ENCODE measurements at places on chromosomes 5 and 9.
A peak's percentile ranks its signal among the peaks of the same experiment; 100 is the strongest.

DNA sequence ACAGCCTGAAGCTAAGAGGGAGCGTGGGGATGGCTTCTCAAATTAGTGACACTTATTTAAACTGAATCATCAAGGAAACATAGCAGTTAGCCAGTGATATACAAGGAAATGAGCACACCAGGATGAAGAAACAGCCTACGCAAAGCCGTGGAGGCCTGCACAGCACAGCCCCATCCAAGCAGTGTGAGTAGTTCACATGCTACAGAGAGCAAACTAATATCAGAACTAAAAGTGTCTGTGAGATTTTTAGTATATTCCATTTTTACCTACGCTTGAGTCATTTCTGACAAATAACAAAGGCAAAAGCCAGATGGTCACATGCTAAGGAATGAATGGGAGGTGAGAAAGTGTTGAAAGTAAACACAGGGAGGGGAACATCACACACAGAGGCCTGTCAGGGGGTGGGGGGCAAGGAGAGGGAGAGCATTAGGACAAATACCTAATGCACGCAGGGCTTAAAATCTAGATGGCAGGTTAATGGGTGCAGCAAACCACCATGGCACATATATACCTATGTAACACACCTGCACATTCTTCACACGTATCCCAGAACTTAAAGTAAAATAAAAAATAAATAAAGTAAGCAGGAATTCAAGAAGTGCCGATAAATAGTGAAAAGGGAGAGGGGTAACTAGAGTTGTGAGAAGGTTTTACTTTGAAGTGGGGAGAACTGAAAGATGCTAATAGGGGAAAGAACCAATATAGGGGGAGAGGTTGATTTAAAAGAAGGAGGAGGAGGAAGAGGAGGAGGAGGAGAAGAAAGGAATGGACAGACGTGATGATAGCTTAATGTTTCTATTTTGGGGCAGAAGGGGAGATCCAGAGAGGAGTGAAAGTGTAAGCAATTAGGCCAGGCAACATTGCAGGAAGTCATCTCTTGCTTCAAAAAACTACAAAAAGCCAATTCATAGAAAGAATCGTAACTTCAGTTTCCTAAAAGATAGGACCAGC lies 100.9 kb upstream of the PTGER4 start:
- no peak for DNase-seq

DNA sequence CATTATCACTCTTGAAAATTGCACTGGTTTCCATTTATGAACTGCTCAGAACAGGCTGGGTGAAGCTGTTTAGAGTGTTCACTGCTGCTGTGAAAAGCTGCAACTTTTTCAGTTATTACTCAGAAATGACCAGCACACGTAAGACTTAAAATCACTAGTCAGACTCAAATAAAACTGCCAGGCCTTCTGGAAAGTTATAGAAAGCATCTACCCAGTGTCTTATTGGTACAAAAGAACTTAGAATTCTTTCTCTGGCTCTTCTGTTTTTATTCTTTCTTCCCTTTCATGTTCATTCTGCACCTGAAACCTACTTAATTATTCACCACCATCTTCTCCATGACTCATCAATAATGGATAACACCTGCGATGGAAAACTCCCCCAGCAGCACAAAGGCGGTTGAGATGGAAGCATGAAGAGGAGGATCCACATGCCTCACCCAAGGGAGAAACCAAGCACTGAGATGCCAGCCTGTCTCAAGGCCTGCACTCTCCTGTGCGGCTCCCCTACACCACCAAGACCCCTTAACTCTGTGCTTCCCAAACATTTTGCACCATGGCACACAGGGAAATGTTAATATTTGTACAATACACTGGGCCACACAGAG lies 171.9 kb downstream of the ENTREP1 start:
- no peak for DNase-seq

- DNase-seq, result peak; percentile 61
These were observed 80.7 kb upstream of the ADAMTS19 start for GRCh38 chr5:129379406-129379805.

DNA sequence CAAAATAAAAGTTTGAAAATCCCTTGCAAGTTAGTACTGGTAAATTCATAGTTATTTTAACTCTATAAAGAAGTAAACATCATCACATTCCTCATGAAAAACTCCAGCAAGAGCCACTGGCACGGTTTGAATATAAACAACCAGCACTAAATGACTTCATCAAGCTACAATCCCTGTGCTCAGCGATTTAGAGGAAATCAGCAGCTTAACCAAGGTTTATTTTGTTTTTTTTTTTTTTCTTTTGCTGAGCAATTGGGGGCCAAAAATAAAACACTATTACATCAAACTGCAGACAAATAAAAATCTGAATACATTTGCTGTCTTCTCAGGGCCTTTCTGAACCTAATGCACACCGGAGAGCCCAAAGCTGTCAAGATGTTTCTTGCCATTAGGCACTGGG lies 106.2 kb upstream of the SLC24A2 start:
- DNase-seq, result no peak

DNA sequence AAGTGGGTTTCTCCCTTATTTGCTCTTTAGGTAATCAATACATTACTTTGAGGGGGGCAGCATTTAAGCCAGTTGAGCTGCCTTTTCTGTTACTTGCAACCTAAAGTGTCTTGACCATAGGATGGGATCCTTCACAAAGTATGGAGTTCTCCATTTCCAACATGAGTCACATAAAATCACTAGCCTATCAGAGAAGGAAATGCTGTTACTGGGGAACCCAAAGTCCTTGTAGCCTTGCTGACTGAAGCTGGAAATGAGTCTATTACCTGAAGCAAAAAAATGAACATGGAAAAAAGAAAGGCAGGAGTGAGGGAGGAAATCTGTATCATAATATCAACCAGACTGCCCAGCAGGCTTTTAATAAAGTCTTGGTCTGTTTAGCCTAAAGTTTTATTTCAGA lies 42.8 kb upstream of the SLIT3 start:
- DNase-seq, result no peak

GRCh38 chr5:157999696-158000095 lies 140.8 kb upstream of the CLINT1 start:
- DNase-seq, result no peak

GRCh38 chr9:136764301-136764891 lies at the start of gene LCN15:
Gene LCN15 (minus strand): TSS chr9:136764518. CDS start chr9:136764488, 30 bp downstream.
- no peak for DNase-seq

- peak; percentile 26 for DNase-seq
These were observed 75.8 kb upstream of the PCSK5 start for GRCh38 chr9:75814667-75815066.

- DNase-seq, result no peak
These were observed 61.6 kb upstream of the ANGPTL2 start for GRCh38 chr9:127183814-127184582.

DNA sequence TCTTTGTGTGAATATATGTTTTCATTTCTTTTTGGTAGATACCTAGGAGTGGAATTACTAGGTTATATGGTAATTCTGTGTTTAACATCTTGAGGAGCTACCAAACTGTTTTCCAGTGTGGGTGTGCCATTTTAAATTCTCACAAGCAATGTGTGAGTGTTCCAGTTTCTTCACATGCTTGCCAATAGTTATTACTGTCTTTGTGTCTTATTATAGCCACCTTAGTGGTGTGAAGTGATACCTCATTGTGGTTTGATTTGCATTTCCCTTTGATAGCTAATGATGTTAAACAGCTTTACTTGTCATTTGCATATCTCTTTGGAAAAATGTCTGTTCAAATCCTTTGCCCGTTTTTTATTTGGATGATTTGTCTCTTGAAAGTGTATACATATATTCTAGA lies 513.0 kb downstream of the TMEM38B start:
- DNase-seq, result no peak

DNA sequence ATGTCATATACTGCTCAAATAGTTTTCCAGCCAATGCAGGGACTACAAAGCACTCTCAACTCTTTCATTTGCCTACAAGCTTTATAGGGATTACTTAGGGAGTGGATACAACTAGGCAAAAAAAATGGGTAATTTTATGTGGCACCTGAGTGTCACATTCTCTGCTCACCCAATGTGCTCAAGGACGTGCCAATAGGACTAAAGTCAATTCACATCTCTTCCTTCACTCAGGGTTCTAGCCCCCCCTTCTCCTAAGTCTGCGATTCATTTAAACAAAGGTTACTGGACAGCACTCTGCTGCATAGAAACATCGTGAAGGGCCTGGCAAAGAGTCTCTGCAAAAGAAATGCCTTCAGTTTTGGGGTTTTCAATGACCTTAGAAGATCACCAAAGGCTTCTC lies 142.3 kb downstream of the TSSK1B start:
- DNase-seq, result no peak

DNA sequence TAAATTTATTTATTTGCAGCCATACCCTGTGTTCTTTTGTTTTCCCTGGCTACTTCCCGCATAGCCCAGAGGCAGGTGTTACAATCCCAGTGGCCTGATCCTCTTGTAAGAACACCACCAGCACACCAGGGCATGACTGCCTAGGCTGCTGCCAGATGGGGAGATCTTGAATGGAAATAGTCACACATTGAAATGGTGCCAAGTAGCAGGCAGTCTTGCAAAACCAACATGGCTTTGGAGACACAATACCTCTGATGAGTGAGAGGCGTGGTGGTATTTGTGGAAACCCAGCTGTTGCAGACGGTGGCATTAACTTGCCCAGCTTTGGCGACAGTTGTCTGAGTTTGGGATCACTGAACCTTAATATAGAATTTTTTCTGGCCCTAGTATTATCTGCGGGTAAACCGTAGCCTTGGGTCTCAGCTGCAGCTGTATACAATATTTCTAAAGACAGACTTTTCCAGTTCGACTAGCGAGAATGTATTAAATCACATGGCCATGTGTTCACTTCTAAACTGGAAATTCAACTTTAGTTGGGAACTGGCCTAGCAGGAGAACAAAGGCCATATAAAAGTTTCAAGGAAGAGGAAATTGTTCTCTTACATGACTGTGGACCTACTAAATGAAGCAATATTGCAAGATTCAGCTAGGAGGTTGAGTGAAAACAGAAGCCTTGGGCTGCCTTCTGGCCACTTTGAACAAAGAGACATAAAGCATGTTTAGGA lies 277.0 kb downstream of the SMARCA2 start:
- DNase-seq, result peak; percentile 84

DNA sequence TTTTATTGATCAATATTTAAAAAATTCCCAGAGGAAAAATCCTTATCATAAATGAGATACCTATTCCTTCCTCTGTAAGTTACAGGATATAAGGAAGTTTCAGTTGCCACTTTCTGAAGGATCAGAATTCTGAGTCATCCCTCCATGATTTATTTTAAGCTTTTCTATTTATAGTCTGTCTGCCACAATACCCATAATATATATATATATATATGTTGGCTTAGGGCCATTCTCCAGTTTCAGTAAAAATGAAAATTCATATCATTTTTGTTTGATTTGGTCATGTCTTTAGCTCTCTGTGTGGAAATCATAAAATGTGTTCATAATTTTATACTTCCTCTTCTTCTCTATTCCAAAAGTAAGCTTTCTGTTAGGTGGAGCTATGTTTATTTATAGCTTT lies 215.8 kb upstream of the CYLC2 start:
- peak; percentile 2 for DNase-seq

DNA sequence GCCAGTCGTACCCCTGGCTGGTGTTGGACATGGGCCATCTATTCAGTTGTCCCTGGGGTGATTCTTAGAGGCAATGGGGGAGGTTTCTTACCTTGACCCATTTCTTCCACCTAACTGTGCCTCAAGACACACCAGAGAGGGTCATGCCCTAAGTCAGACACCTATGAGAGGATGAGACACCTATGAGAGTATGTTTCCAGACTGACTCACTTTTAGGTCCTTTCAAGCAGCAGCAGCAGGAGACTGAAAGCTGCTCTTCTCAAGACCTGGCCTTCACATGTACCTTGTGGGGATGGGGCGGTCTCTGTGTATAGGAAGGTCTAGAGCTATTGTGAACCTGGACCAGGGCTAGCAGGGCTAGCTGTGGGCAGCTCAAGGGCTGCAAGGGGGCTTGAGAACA lies 130.1 kb downstream of the TENT4A start:
- no peak for DNase-seq

DNA sequence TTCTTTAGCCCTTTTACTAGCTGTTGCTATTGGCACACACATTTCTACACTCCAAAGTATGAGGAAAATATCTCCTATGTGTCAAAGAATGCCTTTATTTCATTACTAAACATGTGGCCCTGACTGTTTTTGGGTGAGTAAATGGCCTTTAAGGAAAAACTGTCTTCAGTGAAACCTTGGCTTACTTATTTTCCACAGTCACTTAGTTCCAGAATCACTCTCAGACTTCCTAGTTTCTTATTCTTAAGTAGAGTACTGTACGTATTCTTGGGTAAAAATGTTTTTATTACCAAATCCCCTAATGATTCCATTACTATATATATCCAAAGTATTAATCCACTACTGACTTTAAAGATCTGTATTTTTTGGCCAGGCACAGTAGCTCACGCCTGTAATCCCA lies 27.5 kb downstream of the ERP44 start:
- no peak for DNase-seq

DNA sequence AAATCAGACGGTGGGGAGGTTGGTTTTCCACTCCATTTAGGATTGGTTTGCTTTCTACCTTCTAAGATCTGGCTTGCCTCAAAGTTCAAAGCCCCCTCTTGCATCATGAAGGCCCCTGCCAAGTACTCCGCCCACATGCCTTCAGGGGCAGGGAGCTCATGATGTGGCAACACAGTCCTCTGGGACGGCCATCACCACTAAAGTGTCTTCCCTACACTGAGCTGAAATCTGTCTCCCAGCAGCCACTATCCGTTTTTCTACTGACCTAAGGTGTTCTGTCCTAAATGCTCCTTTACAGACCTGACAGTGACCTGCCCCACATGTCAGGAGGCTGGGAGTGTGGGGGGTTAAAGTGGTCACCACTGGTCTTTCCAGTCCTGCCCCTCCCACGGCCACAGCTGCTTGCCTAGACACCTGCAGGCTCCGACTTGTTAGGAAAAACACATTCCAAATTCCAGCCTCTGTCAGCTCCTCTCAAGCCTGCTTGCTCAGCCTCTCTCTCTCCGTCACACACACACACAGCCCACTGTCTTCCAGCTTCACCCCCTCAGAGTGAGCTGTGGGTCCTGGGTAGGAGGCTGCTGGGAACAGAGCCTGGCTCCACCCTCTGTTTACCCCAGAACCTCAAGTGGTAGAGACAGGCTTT lies 44.9 kb downstream of the SHB start:
- peak; percentile 94 for DNase-seq

- DNase-seq, result no peak
These were observed 14.6 kb upstream of the BNC2 start for GRCh38 chr9:16884952-16885513.

GRCh38 chr5:61318376-61318775 lies 13.7 kb upstream of the ZSWIM6 start:
- no peak for DNase-seq
